NCI-H1436 treated with DMSO at 0.1 percent for 48 hours (cell line): ENCODE measurements at places on chromosomes 1 and 21.

DNA sequence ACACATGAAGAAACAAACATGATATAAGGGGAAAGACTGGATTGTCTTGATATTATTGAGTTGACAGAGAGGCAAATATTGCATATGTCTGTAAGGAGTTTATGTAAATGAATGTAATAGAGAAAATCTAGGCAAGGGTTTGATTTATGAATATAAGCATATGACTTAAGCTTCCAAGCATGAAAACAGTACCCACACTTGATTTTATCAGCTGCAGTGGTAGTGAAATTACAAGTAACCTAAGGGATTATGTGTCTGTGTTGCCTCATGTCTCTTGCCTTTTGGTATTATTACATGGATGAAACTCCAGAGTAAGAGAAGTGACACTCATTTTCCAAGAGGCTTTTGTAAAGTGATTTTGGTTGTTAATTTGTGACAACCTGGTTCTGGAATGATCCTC lies 1678.9 kb downstream of the KCNT2 start:
- DNase-seq: no peak

GRCh38 chr21:42237577-42237976 lies 18.6 kb downstream of the ABCG1 start:
- no peak for DNase-seq

DNA sequence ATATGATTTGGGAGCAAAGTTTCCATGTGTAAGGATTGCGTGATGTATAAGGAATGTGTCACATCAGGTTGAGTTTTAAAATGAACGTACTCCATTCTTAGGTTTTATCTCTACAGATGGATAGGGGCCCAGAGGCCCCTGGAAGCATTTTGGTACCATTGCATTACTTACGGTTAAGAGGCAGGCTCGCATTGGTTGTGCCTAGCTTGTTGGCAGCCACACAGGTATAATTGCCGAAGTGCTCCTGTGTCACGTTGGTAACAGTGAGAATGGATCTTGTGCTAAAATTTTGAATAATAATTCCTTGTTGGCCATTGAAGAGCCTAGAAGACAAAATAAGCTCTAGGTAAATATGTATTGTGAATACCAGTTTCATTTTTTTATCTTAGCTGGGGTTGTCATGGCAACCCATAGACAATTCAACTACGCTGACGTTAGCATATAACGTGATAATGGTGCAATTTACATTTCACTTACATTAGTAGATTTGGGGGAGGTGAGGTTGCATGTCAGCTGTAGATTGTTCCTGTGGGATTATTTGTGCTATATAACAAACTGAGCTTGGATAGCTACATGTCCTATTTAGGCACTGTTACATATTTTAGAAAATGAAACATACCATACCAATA lies 511.9 kb upstream of the ZRANB2 start:
- DNase-seq: no peak

- no peak for DNase-seq
These were observed 94.6 kb downstream of the EIF4G3 start for GRCh38 chr1:21082073-21082472.

GRCh38 chr1:153540394-153541361 lies at the start of gene S100A5:
TSS of gene S100A5 (minus strand) at chr1:153540934. CDS start at chr1:153540191, 743 bp downstream.
- no peak for DNase-seq

- no peak for DNase-seq
These were observed 297.7 kb downstream of the PTPRC start for GRCh38 chr1:198936371-198937083.
